ENCODE measurements at places on chromosomes 5 and 9.

DNA sequence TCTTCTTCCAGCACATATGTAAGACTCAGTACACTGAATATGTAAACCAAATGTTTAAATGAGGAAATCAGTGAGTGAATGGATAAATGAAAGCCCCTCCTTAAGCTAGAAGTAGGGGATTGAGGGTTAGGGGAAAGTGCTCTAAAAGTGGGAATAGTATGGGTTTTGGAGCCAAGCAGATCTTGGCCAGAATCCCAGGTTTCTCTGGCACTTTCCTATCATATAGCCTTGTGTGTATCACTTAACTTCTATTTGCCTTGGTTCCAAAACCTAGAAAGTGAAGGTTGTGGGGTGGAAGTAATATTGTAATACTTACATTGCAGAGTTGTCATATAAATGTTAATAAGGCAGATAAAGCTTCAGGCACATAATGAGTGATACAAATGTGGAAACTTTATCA is 45.0 kb upstream of the SV2C start:
- DNase-seq = no peak

GRCh38 chr9:96888591-96888990 is 34.3 kb upstream of the ZNF782 start:
- no peak for DNase-seq

DNA sequence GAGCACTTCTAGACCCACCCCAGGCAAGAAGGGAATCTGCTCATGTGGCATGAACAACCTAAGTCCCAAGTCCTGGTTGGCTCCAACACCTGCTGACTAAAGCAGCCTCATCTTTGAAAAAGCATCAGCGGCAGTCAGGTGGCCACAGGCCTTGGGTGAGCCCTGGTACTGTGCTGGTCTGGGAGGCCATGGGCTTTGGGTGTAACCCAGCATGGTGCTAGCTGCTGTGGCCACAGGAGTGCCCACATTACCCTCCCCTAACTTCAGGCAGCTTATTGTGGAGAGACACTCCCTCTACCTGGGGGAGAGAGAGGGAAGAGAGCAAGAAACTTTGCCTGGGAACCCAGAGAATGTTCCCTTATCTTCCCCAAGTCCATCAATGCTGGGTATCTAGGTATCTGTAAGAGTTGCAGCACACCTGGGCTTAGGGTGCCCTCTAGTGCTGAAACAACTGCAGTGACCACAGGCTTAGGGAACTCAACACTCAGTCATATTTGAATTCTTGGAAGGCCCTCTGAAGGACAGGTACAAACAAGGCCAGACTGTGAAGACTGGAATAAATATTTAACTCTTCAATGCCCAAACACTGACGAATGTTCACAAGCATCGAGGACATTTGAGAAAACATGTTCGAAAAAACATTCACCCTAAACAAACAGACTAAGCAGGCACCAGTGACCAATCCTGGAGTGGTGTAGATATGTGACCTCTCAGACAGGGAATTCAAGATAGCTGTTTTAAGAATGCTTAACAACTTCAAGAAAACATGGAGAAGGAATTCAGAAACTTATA is 69.9 kb upstream of the OR2K2 start:
- DNase-seq = peak; percentile 8

GRCh38 chr9:111657051-111657450 is 4.4 kb upstream of the GNG10 start:
- no peak for DNase-seq

DNA sequence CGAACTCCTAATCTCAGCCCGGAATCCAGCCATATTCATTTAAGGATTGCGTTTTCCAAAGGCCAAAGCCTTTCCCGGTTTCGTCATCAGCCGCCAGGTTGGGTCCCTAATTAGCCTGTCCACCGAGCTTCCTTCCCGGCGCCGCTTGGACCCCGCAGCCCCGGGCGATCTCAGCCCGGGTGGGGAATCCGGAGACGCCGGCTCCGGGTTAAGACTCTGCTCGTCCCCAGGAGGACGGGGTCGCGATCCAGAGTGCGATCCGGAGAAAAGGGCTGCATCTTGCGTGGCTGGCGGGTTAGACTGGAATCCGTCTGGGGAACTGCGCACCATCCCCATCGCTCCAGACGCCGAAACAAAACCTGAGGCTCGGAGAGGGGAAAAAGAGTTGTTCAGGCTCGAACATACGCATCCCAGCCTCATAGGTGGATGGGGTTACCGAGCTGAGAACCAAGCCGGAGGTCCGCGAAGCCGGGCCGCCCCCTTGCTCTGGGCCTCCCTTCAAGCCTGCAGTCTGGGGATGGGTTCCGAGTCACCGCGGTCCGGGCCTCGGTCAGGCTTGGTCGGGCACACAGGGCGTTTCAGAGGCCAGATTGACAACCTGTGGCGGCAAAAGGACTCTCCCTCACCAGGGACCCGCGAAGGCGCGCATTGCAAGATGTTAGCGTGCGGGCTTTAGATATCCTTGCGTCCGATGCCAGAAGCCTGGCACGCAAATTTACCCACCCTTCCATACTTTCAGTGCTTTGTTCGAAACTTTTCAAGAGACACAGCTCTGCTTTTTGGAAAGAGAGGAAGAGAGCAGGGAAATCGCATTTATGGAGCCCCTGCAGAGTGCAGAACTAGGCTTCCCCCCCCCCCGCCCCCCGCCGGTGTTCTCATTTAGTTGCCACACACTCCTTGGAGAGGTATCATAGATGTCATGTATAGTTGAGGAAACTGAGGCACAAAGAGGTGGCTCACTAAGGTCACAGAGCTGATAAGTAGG is 7.9 kb downstream of the MSX2 start:
- no peak for DNase-seq

DNA sequence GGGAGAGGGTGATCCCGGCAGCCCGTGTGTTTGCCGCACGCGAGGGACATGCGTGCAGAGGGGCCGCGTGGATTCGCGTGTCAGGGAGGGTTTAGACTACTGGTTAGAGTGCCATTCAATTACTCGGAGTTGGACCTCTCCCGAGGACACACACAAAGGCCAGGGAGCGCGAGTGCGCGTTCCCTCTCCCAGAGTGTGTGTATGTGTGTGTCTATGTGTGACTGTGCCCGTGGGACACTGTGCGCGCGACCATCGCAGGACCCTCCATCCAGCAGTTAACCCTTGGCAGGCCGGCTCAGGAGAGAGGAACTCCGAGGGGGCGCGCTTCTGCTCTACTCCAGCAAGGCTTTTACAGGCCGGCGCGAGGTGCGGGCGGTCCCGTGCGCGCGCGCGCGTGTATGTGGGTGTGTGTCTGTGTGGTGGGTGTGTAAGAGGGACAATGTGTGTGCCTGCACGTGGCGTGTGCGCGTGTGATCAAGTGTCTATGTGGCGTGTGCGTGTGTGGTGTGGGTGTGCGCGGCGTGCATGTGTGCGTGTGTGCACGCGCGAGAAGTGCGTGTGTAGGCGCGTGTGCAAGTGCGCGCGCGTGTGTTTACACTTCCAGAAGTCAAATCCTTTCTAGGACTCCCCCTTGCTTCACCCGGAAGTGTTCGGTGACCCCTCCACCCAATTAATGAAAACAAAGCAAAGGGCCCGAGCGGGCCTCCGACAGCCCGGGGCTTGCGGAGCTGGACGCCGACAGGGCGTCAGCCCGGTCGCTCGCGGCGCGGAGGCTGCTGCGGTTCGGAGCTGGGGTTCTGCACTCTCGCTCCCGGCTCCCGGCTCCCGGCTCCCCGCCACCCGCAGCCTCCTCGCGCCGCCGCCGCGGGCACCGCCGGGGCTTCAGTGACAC is 75.3 kb upstream of the TBCA start:
- peak; percentile 36 for DNase-seq

- DNase-seq = peak; percentile 6
These were observed 60.5 kb upstream of the PITX1 start for GRCh38 chr5:135094339-135095051.
